Activated T-helper 2 cell treated with anti-CD3 and anti-CD28 coated beads, Interferon-gamma antibody, Interleukin-2, Interleukin-4, amounts not matched to agents 10 μg/mL and 5 μg/mL and 100 μg/mL, durations not matched to agents 14 hours and 24 hours and 36 hours (primary cell): ENCODE measurements at places on chromosomes 6 and 20.

DNA sequence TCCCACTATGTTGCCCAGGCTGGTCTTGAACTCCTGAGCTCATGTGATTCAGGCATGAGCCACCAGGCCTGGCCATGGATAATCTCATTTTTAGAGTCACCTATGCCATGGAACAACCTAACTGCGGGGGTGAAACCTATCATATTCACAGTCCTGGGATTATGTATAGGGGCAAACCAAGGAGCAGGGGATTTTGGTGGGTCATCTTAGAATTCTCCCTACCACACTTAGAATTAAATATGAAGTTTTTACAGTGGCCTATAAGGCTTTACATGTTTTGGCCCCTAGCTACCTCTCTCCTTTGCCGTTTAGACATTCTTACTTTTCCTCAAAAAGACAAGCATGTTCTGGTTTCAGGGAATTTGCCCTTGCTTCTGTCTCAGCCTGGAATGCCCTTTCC lies 20.6 kb upstream of the VEGFA start:
- peaks cover 18% of the 10 kb centered on the region for H3K27me3 ChIP-seq
- H3K4me1 ChIP-seq = no peaks in the 10 kb centered on the region
- H3K36me3 ChIP-seq = no peaks in the 10 kb centered on the region

DNA sequence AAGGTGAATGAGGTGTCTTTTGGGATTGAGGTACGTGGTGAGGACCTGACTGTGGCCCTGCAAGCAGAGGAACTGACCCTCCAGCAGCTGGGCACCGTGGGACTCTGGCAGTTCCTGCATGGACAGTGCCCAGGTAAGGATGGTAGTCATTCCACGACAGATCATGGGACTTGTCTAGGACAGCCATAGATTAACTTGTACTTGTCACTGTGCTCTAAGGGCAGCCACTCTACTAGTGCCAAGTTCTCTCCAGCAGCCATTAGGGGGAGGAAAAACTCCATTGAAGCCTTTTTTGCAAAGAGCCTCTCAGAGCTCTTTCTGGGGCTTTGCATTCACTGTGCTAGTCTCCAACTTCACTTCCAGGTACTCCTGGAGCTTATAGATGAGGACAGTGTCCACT lies 20.4 kb downstream of the TAF11 start:
- peaks cover 36% of the 10 kb centered on the region for H3K36me3 ChIP-seq
- no peaks in the 10 kb centered on the region for H3K27me3 ChIP-seq
- H3K27ac ChIP-seq = no peak overlapping the region
- H3K4me3 ChIP-seq = no peak overlapping the region
- no peaks in the 10 kb centered on the region for H3K4me1 ChIP-seq

DNA sequence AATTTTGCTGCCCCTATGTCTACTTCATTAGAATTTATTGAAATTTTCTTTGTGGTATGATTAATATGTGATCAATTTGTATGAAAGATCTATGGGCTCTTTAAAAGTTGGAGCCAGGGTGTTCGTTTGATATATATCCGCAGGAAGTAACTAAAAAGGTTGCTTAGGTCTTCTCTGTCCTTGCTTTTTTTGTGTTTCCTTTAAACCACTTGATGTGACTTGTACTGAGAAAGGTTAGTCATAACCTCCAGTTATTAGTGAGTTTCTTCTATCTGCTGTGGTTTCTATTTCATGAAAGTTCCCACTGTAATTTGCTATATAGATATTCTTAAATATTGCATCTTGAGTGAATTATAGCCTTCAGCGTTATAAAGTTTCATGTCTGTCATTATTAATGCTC lies 585.3 kb upstream of the ARID1B start:
- no peaks in the 10 kb centered on the region for H3K36me3 ChIP-seq
- H3K27me3 ChIP-seq = no peaks in the 10 kb centered on the region
- no peak for DNase-seq
- H3K27ac ChIP-seq = no peak overlapping the region
- H3K4me3 ChIP-seq = no peak overlapping the region

DNA sequence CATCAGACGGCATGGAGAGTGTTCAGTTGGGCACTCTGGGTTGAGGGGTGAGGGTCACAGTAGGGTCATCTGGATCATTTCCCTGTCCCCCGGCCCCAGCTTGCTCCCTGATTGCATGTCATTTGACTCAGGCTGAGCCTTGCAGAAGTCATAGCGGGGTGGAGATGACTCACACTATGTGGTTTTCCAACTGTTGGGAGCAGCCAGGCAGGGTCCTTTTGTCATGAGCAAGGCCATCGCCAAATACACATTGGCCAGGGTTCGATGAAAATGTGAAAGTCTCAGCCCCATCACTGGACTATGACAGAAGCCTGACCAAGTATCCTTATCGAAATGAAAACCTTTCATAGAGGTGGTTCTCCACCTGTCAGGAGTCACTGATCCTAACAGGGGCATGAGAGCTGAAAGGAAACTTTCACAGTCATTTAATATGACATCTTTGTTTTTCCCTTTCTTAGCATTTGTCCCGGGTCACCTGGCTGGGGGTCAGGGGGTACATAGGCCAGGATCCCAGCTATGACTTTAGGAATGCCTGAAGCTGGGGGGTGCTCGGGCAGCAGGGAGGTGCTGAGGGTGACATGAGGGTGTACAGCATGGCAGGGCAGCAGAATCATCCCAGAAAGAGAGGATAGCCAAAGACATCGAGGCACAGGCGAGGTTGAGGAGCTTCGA lies 70.2 kb upstream of the CD93 start:
- H3K4me3 ChIP-seq = no peak overlapping the region
- no peak overlapping the region for H3K27ac ChIP-seq
- DNase-seq = no peak
- peaks cover 32% of the 10 kb centered on the region for H3K4me1 ChIP-seq
- no peaks in the 10 kb centered on the region for H3K27me3 ChIP-seq

GRCh38 chr6:18432180-18432579 lies 45.0 kb downstream of the RNF144B start:
- no peaks in the 10 kb centered on the region for H3K4me1 ChIP-seq
- no peaks in the 10 kb centered on the region for H3K36me3 ChIP-seq
- no peak for DNase-seq
- no peak overlapping the region for H3K27ac ChIP-seq
- no peak overlapping the region for H3K4me3 ChIP-seq

DNA sequence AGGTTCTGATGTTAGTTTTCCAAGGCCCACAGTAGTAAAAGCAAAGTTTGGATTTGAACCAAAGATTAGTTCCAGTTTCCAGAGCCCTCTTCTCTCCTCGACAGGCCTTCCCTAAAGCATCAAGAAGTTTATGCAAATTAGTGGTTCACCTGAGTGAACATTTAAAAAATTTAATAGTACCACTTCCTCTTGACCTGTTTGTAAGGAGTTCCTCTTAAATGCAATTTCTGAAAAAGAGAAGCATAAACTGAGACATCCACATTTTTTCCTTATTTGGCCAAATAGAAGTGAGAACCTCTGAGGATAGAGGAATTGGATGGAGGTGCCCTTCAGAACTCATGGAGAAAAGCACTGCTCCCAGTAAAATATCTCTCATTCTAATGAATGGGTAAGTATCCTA lies 1.2 kb upstream of the DSE start:
- H3K4me1 ChIP-seq = peaks cover 10% of the 10 kb centered on the region
- DNase-seq = no peak
- peak overlapping the region; percentile 65 for H3K4me3 ChIP-seq
- H3K27me3 ChIP-seq = peaks cover 53% of the 10 kb centered on the region
- no peak overlapping the region for H3K27ac ChIP-seq

GRCh38 chr6:15697895-15698294 lies 35.1 kb upstream of the DTNBP1 start:
- H3K27me3 ChIP-seq = no peaks in the 10 kb centered on the region
- no peak overlapping the region for H3K4me3 ChIP-seq
- H3K36me3 ChIP-seq = peaks cover 2% of the 10 kb centered on the region

GRCh38 chr20:45034436-45034835 lies 66.5 kb downstream of the KCNS1 start:
- H3K4me3 ChIP-seq = no peak overlapping the region
- peaks cover 57% of the 10 kb centered on the region for H3K36me3 ChIP-seq
- peaks cover 38% of the 10 kb centered on the region for H3K4me1 ChIP-seq
- no peak overlapping the region for H3K27ac ChIP-seq

DNA sequence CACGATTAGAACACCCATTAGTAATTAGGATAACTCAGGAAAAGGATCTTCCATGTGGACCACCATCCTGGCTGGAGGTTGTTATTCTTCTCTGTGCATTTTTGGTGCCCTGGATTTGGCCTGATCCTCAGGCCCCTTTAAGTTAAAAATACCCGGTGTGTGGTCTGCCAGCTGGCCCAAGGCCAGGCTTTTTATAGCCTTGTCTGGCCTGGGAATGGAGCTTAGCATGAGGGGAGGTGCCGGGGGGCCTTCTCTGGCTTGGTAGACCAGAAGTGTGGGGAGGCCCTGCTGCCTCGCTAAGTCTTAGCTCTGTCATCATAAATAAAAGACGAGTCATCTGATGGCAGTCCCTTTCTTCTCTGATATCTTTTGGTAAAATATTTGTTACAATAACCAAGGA lies 71.4 kb downstream of the ARID1B start:
- H3K27ac ChIP-seq = no peak overlapping the region
- peaks cover 15% of the 10 kb centered on the region for H3K36me3 ChIP-seq
- DNase-seq = no peak

- H3K27ac ChIP-seq = peak overlapping the region; percentile 84
- DNase-seq = no peak
- H3K27me3 ChIP-seq = peaks cover 1% of the 10 kb centered on the region
- H3K36me3 ChIP-seq = peaks cover 49% of the 10 kb centered on the region
- peaks cover 44% of the 10 kb centered on the region for H3K4me1 ChIP-seq
These were observed 1.1 kb downstream of the EIF2S2 start for GRCh38 chr20:34110745-34111641.

GRCh38 chr20:58927490-58928061 lies 53.5 kb upstream of the NELFCD start:
- DNase-seq = no peak
- H3K27ac ChIP-seq = no peak overlapping the region
- no peak overlapping the region for H3K4me3 ChIP-seq
- peaks cover 19% of the 10 kb centered on the region for H3K27me3 ChIP-seq
- no peaks in the 10 kb centered on the region for H3K36me3 ChIP-seq

- H3K27ac ChIP-seq = no peak overlapping the region
- H3K4me1 ChIP-seq = no peaks in the 10 kb centered on the region
- no peaks in the 10 kb centered on the region for H3K27me3 ChIP-seq
- DNase-seq = no peak
These were observed 702.7 kb downstream of the MAFB start for GRCh38 chr20:39986173-39986904.

DNA sequence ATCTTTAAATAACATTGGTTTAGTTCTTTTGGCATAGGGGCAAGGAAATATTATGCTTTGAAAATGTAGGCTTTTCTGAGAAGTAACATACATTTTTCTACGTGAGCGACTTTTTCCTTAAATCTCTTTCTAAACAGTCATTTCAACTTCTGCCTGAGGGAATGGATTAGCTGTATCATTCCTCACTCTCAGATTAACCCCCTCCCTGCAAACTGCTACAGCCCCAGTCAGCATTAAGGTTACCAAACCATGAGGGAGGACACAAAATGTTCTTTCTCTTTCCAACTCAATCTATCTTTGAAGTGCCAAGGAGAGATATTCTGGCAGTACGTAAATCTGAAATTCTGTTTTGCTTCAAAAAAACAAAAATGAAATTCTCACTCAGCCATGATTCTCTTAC lies 231.3 kb upstream of the FLRT3 start:
- no peaks in the 10 kb centered on the region for H3K36me3 ChIP-seq
- H3K4me1 ChIP-seq = no peaks in the 10 kb centered on the region
- no peak for DNase-seq

GRCh38 chr6:5150551-5151075 lies 65.5 kb downstream of the PPP1R3G start:
- H3K36me3 ChIP-seq = no peaks in the 10 kb centered on the region
- no peak overlapping the region for H3K4me3 ChIP-seq
- no peak for DNase-seq
- no peak overlapping the region for H3K27ac ChIP-seq
- H3K27me3 ChIP-seq = no peaks in the 10 kb centered on the region

- peak overlapping the region; percentile 80 for H3K4me3 ChIP-seq
- peak overlapping the region; percentile 99 for H3K27ac ChIP-seq
- peaks cover 9% of the 10 kb centered on the region for H3K27me3 ChIP-seq
These were observed 16.6 kb upstream of the EXOC2 start for GRCh38 chr6:709471-710056.

- H3K4me1 ChIP-seq = peaks cover 51% of the 10 kb centered on the region
- no peaks in the 10 kb centered on the region for H3K27me3 ChIP-seq
- H3K36me3 ChIP-seq = peaks cover 13% of the 10 kb centered on the region
- no peak overlapping the region for H3K4me3 ChIP-seq
- no peak for DNase-seq
These were observed 122.1 kb downstream of the HIVEP2 start for GRCh38 chr6:142822842-142823241.

- H3K27me3 ChIP-seq = no peaks in the 10 kb centered on the region
- H3K4me1 ChIP-seq = peaks cover 2% of the 10 kb centered on the region
- no peak overlapping the region for H3K4me3 ChIP-seq
- H3K36me3 ChIP-seq = no peaks in the 10 kb centered on the region
- DNase-seq = no peak
These were observed 111.0 kb downstream of the NOL4L start for GRCh38 chr20:32474009-32474716.

DNA sequence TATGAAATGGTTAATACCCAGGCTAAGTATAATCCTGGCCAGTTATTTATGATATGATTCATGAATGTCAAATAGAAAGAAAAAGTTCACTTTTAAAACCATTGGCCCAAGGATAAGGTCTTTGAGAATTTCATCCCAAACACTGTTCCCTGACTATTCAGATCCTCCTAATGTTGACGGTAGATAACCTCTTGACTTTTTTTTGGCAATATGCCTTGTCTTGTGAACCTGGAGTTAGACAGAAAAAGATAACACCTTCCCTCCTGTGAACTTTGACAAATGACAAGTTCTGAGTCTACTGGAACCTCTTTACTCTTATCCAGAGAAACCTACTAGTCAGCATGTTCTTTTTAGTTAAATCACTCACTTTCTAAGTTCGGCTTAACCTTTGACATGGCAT lies 166.8 kb upstream of the PREP start:
- peaks cover 25% of the 10 kb centered on the region for H3K4me1 ChIP-seq
- H3K27ac ChIP-seq = no peak overlapping the region
- DNase-seq = no peak
- no peak overlapping the region for H3K4me3 ChIP-seq

DNA sequence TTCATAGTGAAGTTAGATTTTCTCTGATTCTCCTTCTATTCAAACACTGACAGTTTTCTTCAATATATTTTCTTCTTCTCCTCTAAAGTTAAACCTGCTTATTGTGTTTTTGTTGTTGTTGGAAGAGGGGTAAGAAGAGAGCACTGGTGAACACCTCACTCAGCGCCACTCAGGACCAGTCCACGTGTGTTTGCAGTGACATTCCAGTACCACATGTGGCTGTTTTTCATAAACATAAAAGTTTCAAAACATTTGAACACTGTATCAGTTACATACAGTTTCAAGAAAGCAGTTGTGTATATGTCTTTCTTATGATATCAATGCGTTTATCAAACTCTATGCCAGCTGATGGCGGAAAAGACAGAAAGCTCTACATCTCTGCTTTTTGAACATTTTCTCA lies 86.7 kb downstream of the HMGCLL1 start:
- no peaks in the 10 kb centered on the region for H3K27me3 ChIP-seq
- no peaks in the 10 kb centered on the region for H3K4me1 ChIP-seq
- DNase-seq = no peak
- H3K4me3 ChIP-seq = no peak overlapping the region

- no peaks in the 10 kb centered on the region for H3K36me3 ChIP-seq
- no peak overlapping the region for H3K4me3 ChIP-seq
- H3K4me1 ChIP-seq = no peaks in the 10 kb centered on the region
- no peaks in the 10 kb centered on the region for H3K27me3 ChIP-seq
These were observed 187.5 kb downstream of the PLCB4 start for GRCh38 chr20:9256393-9256792.

- no peaks in the 10 kb centered on the region for H3K36me3 ChIP-seq
- no peak overlapping the region for H3K4me3 ChIP-seq
- DNase-seq = no peak
- no peak overlapping the region for H3K27ac ChIP-seq
These were observed 209.8 kb upstream of the MARCKS start for GRCh38 chr6:113647143-113647889.

- peaks cover 27% of the 10 kb centered on the region for H3K36me3 ChIP-seq
- no peaks in the 10 kb centered on the region for H3K27me3 ChIP-seq
- H3K4me3 ChIP-seq = peak overlapping the region; percentile 99
- peak; percentile 56 for DNase-seq
These were observed 796 bp downstream of the SENP6 start for GRCh38 chr6:75602246-75603105.
